ENCODE measurements at places on chromosomes 3 and 15.
A peak's percentile ranks its signal among the peaks of the same experiment; 100 is the strongest.

DNA sequence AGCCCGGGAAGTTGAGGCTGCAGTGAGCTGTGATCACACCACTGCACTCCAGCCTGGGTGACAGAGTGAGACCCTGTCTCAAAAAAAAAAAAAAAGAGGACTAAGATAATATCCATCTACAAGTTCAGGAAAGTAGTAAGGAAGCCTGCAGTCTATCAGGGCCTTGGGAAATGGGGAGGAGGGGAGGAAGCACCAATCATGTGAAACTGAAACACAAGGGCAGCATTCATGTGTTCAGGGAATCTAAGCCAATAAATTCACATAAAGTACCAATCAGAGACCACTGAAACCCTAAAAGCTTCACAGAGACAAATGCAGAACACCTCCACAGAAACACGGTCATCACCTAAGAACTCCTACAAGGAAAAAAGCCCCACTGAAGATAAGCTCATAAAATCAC, 22.9 kb upstream of the HHATL start:
- no peaks in the 10 kb centered on the region for H3K36me3 ChIP-seq
- H3K27ac ChIP-seq: no peak overlapping the region

GRCh38 chr3:131973731-131974130, 61.1 kb downstream of the CPNE4 start:
- DNase-seq: no peak
- H3K27ac ChIP-seq: no peak overlapping the region
- no peaks in the 10 kb centered on the region for H3K4me1 ChIP-seq
- H3K4me3 ChIP-seq: no peak overlapping the region

DNA sequence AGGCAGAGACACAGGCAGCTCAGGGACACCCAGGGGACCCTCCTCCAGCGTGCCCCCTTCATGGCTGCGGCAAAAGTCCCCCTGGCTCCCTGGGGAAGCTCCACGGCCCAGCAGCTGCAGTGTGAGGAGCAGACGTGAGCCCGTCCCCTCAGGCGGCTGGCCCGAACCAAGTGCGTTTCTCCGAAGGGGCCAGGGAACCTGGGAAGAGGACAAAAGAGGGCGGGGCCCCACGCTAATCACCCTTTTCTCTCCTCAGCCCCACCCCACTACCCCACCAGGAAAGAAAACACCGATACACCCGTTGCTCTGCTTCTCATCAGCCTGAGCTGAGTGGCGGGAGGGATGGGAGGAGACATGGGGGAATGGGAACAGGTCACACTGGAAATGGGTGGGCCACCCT, at the start of gene MUC4:
Gene MUC4 (minus strand): TSS at position 174 of the 400 bp plus-strand sequence. CDS start 112 bp downstream, at position 62.
- no peaks in the 10 kb centered on the region for H3K27me3 ChIP-seq
- no peak for DNase-seq
- no peaks in the 10 kb centered on the region for H3K4me1 ChIP-seq
- peak within 1 kb of the TSS; percentile 6 for H3K4me3 ChIP-seq
- no peak within 1 kb of the TSS for H3K27ac ChIP-seq
- H3K36me3 ChIP-seq: no peaks in the 10 kb centered on the region

DNA sequence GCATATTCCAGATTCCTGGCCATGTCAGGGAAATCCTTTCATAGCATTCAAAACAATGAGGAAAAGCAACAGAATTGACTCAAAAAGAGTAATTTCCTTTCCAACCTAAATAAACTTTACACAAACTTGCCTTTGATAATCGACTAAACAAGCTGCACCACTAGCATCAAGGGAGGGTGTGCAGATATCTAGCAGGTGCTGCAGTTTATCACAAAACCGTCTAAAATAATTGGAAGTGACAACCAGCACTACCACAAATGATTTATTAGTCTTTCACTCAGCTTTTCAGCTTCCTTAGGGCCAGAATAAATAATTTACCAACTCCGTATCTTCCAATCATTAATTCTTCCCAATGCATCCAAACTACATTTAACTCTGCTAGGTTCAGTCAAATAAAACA, 71.7 kb downstream of the TBC1D5 start:
- H3K4me1 ChIP-seq: no peaks in the 10 kb centered on the region
- no peak for DNase-seq
- H3K27ac ChIP-seq: no peak overlapping the region
- no peak overlapping the region for H3K4me3 ChIP-seq
- H3K27me3 ChIP-seq: no peaks in the 10 kb centered on the region

DNA sequence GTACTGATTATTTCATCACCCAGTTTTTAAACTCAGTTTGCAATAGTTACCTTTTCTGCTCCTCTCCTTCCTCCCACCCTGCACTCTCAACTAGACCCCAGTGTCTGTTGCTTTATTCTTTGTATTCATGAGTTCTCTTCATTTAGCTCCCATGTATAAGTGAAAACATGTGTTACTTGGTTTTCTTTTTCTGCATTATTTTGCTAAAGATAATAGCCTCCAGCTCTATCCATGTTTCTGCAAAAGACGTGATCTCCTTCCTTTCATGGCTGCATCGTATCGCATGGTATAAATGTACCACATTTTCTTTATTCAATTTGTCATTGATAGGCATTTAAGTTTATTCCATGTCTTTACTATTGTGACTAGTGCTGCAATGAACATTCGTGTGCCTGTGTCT, 79.0 kb downstream of the NAALADL2 start:
- H3K27me3 ChIP-seq: no peaks in the 10 kb centered on the region
- no peaks in the 10 kb centered on the region for H3K4me1 ChIP-seq
- H3K27ac ChIP-seq: no peak overlapping the region
- H3K4me3 ChIP-seq: no peak overlapping the region
- DNase-seq: no peak

GRCh38 chr3:13616359-13616758, 67.4 kb downstream of the FBLN2 start:
- DNase-seq: no peak
- H3K27me3 ChIP-seq: no peaks in the 10 kb centered on the region
- no peak overlapping the region for H3K4me3 ChIP-seq
